Aorta (tissue), 5 donors: ENCODE measurements at places on chromosomes 11 and 22. TPM values are rescaled to one million over a fixed set of nuclear protein-coding genes. Genes with fewer than 3 reads are reported as not detected.

The SCUBE2 gene
- total RNA-seq: 6.0 TPM

The OR4D5 gene
- not detected for total RNA-seq

The SHANK2 gene
- 0.16 TPM for total RNA-seq

The SLC22A25 gene
- not detected for total RNA-seq

The VSIG10L2 gene
- 0.48 TPM for total RNA-seq

The RNF215 gene
- 15.6 TPM for total RNA-seq

The OR5T1 gene
- not detected for total RNA-seq

The DCHS1 gene
- total RNA-seq: 60.8 TPM

The HTR3B gene
- not detected for total RNA-seq

The TSGA10IP gene
- total RNA-seq: not detected

The RAPSN gene
- 0.71 TPM for total RNA-seq

The OR51B2 gene
- not detected for total RNA-seq

The FXYD2 gene
- 4.7 TPM for total RNA-seq

The THY1 gene
- 19.3 TPM for total RNA-seq

The EHBP1L1 gene
- total RNA-seq: 266 TPM

The GATD1 gene
- 36.1 TPM for total RNA-seq

The SEPTIN5 gene
- total RNA-seq: 41.5 TPM

The DEPDC7 gene
- total RNA-seq: 0.78 TPM

The OR10A2 gene
- not detected for total RNA-seq

The MRGPRE gene
- not detected for total RNA-seq

The MYBPC3 gene
- total RNA-seq: 0.15 TPM

The SELENOM gene
- total RNA-seq: 368 TPM

The OR51B4 gene
- not detected for total RNA-seq

The CD248 gene
- 118 TPM for total RNA-seq

The KREMEN1 gene
- 13.4 TPM for total RNA-seq

The NXF1 gene
- total RNA-seq: 82.4 TPM

The FAM83F gene
- total RNA-seq: 0.84 TPM

The TRPC6 gene
- total RNA-seq: 2.6 TPM

The CNGA4 gene
- total RNA-seq: not detected

The PANX2 gene
- total RNA-seq: 1.2 TPM
